Pancreas (tissue), 10 donors: ENCODE measurements at places on chromosomes 16 and 17.

- H3K27ac ChIP-seq = no peak overlapping the region
- no peak for DNase-seq
- H3K27me3 ChIP-seq = no peaks in the 10 kb centered on the region
- H3K4me3 ChIP-seq = peak overlapping the region; percentile 22
- no peaks in the 10 kb centered on the region for H3K36me3 ChIP-seq
Measured at GRCh38 chr16:21644674-21645073, 7.7 kb downstream of the IGSF6 start.

- H3K4me3 ChIP-seq = no peak overlapping the region
- H3K27me3 ChIP-seq = no peaks in the 10 kb centered on the region
- H3K36me3 ChIP-seq = peaks cover 19% of the 10 kb centered on the region
- H3K4me1 ChIP-seq = peaks cover 19% of the 10 kb centered on the region
- no peak for DNase-seq
Measured at GRCh38 chr17:46928467-46929261, 5.7 kb downstream of the GOSR2 start.

- no peak for DNase-seq
- no peaks in the 10 kb centered on the region for H3K4me1 ChIP-seq
- H3K27me3 ChIP-seq = no peaks in the 10 kb centered on the region
- H3K4me3 ChIP-seq = no peak overlapping the region
Measured at GRCh38 chr17:17518014-17518413, 21.8 kb upstream of the RASD1 start.

DNA sequence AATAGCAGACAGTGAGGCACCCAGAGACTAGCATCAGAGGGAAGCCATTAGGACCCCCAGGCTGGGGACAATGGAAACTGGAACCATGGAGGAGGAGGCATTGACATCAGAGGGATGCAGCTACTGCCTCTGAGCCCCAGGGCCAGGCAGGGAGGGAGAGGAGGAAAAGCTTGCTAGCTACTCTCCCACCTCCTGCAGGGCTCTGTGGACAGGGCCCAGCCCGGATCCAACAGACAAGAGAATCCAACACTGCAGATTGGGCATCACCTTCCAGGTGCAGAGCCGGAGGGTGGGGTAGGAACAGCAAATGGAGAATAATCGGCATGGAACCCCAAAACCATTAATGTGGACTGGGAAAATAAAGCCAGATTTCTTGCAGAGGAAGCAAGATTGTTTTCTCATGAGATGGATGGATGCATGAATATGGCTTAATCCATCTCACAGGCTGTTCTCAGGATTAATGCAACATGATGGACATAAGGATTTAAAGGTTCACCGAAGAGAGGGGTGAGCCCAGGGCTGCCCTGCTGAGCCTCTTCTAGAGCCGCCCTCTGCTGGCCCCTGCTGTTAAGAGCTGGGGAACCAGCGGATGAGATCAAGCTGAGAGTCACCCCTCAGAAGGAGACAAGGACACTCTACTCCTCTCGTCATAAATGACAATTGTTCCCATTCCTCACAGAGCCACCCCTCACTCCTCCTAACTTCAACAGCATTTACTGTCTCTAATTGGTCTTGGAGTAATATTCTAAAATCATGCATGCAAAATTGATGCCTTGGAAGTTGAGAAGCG, 48.8 kb downstream of the DNAH3 start:
- no peaks in the 10 kb centered on the region for H3K27me3 ChIP-seq
- no peak overlapping the region for H3K4me3 ChIP-seq
- H3K36me3 ChIP-seq = no peaks in the 10 kb centered on the region
- no peaks in the 10 kb centered on the region for H3K4me1 ChIP-seq
- H3K27ac ChIP-seq = no peak overlapping the region

DNA sequence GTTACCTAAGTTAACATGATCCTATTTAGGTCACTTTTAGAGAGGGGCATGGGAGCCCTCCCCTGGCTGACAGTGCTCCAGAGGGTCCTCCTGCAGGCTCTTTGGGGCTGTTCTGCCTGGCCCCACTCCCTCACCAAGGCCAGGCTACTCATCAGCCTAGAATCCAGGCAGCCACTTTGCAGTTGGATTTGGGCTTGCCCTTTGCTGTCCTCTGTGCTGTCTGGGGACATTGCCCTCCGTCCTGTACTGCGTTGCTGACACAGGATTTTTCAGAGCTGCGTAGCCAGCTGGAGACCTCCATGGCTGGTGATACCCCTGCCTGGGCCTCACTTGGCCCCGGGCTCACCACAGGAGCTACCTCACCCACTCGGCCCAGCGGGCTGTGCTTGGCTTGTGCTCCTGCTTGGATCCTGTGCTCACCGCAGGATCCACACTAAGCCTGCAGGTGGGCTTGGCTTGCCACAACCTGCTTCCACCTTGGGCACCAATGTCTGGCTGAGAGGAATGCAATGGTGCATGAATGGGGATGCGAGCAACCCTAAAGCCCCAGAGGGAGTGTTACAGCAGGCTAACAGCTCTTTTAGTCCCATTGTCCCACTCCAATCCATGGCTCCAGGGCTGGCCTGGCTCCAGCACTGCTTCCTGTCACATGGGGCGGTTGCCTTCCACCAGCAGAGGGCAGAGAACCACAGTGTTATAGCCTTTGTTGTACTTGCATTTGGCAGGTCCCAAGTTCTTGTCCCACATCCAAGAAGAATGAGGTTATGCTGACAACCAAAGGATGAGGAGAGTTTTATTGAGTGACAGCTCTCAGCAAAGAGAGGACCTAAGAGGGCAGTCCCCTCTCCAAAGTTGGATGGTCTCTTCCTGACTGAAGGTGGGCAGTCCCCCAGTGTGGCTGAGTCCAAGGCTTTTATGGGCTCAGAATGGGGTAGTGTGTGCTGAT, 21.5 kb downstream of the CCL4 start:
- no peak overlapping the region for H3K27ac ChIP-seq
- H3K4me1 ChIP-seq = no peaks in the 10 kb centered on the region
- no peaks in the 10 kb centered on the region for H3K36me3 ChIP-seq
- H3K27me3 ChIP-seq = no peaks in the 10 kb centered on the region
- no peak for DNase-seq

DNA sequence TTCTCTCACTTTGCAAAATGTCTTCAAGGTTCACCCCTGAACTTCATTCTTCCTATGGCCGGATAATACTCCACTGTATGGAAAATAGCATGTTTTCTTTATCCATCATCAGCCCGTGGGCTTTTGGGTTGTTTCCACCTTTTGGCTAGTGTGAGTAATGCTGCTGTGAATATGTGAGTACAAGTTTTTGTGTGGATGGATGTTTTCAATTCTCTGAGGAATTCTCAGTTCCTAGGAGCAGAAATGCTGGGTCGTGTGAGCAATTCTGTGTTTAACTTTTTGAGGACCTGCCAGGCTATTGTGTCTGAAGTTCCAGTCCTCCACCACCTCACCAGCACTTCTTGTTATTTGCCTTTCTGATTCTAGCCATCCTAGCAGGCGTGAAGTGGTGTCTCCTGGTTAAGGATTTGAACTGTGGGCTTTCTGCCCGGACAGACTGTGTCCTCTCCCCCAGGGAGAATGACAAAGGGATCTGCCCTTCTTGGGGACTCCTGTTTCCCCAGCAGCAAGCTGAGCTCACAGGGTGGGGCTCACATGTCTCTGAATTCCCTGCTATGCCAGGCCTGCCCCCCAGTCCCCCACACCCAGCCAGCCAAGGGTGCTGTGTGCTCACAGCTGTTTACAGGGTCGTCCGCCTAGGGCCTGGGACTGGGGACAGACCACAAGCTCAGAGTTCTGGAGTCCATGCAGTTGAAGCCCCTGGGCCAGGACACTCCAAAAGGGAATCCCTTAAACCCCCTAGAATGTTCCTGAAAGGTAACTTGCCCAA, 92.2 kb upstream of the CIBAR2 start:
- no peaks in the 10 kb centered on the region for H3K27me3 ChIP-seq
- peak; percentile 35 for DNase-seq
- H3K4me1 ChIP-seq = peaks cover 36% of the 10 kb centered on the region
- no peak overlapping the region for H3K4me3 ChIP-seq

DNA sequence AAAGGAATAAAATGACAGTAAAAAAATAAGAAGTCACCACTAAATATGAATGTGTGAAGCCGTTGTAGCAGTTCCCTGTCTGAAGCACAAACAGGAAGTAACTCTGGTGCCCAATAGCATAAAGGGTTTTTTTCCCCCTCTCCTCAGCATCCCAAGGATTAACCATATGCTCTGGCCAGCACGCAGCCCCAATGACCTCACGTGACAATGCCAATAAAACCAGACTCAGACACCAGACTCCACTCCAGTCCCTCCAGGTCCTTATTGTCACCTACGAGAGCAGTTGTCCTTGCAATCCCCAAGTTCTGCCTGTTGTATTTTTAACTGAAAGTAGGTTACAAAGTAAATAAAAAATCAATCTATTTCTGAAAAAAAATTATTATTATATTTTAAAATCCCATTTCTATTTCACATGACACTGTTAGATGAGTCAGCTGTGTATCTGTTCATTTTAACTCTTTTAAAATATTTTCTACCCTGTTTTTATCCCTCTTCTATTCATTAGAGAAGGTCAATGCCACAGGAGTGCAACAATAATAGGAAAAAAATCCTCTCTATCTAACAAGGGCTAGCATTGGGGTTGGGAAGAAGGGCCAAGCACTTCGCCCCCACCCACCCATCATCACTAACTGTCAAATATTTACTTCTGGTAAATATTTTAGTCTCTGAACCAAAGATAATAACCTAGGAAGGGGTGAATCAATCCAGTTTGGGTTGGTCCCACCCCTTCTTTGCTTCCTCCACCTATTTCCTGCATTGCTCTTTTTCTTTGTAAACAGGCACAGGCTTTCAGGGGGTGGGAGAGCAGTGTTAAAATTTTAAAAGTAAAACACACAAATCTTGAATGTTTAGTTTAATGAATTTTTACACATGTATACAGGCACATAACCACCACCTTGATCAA, 6.6 kb downstream of the PRAC1 start:
- H3K36me3 ChIP-seq = no peaks in the 10 kb centered on the region
- DNase-seq = no peak
- peaks cover 17% of the 10 kb centered on the region for H3K27me3 ChIP-seq
- no peak overlapping the region for H3K4me3 ChIP-seq
- H3K4me1 ChIP-seq = no peaks in the 10 kb centered on the region

GRCh38 chr16:57680842-57681375, 12.8 kb downstream of the ADGRG3 start:
- no peak overlapping the region for H3K27ac ChIP-seq
- H3K27me3 ChIP-seq = no peaks in the 10 kb centered on the region
- H3K36me3 ChIP-seq = no peaks in the 10 kb centered on the region
- no peak overlapping the region for H3K4me3 ChIP-seq
- H3K4me1 ChIP-seq = peaks cover 5% of the 10 kb centered on the region
- DNase-seq = no peak

GRCh38 chr17:2749784-2750181, 331 bp upstream of the CCDC92B start:
- no peaks in the 10 kb centered on the region for H3K27me3 ChIP-seq
- H3K27ac ChIP-seq = no peak overlapping the region
- peak overlapping the region; percentile 15 for H3K4me3 ChIP-seq
- H3K36me3 ChIP-seq = no peaks in the 10 kb centered on the region
- H3K4me1 ChIP-seq = no peaks in the 10 kb centered on the region
- peak; percentile 83 for DNase-seq

DNA sequence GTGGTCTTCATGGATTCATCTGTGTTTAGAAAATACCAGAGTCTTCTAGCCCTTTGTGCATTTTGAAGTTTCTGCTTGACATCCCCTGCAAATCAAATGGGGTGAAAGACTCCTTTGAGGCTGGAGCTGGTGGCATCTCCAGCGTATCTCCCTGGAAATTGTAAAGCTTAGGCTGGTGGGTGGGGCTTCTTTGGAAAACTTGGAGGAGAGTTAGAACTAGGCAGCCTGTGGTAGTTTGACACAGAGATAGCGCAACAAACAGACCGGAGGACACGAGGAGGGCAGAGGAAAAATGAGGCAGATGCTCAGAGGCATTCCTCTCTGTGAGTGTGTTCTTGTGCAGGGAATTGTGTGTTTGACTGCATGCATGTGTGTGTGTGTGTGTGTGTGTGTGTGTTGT, 116.3 kb downstream of the IRX5 start:
- H3K27ac ChIP-seq = no peak overlapping the region
- H3K36me3 ChIP-seq = no peaks in the 10 kb centered on the region
- no peaks in the 10 kb centered on the region for H3K4me1 ChIP-seq
- no peaks in the 10 kb centered on the region for H3K27me3 ChIP-seq
- DNase-seq = no peak

GRCh38 chr16:88902744-88903143, 36.3 kb upstream of the PABPN1L start:
- H3K27ac ChIP-seq = no peak overlapping the region
- H3K27me3 ChIP-seq = no peaks in the 10 kb centered on the region
- H3K4me3 ChIP-seq = no peak overlapping the region
- no peaks in the 10 kb centered on the region for H3K4me1 ChIP-seq
- no peak for DNase-seq
- peaks cover 3% of the 10 kb centered on the region for H3K36me3 ChIP-seq

GRCh38 chr17:75825149-75825552, 19.1 kb downstream of the UNC13D start:
- no peaks in the 10 kb centered on the region for H3K36me3 ChIP-seq
- peak; percentile 34 for DNase-seq
- peaks cover 12% of the 10 kb centered on the region for H3K4me1 ChIP-seq
- no peak overlapping the region for H3K4me3 ChIP-seq

- DNase-seq = no peak
- H3K27ac ChIP-seq = no peak overlapping the region
- H3K4me3 ChIP-seq = no peak overlapping the region
- no peaks in the 10 kb centered on the region for H3K36me3 ChIP-seq
- no peaks in the 10 kb centered on the region for H3K4me1 ChIP-seq
Measured at GRCh38 chr17:11928436-11928835, 68.8 kb downstream of the ZNF18 start.

GRCh38 chr16:87145181-87146176, 171.7 kb downstream of the C16orf95 start:
- H3K4me3 ChIP-seq = no peak overlapping the region
- H3K27me3 ChIP-seq = no peaks in the 10 kb centered on the region
- peak; percentile 36 for DNase-seq
- no peaks in the 10 kb centered on the region for H3K4me1 ChIP-seq
- H3K36me3 ChIP-seq = no peaks in the 10 kb centered on the region

DNA sequence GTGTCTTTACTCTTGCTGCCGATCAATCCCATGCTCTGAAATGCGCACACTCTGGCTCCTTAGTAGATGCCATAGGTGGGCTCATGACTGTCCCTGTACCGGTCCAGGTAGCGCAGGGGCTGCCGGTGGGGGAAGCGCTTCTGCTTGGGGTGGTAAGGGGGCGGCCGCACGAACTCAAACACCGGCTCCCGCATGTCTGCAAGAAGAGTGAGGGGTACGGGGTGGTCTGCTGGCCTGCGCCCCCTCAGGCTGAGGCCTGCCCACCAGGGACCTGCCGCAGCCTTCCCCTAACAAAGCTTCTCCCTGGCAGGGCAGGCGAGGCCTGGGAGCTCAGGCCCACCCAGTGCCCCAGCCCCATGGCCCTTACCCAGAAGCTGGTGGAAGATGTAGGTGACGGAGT, 2.0 kb upstream of the TRIM65 start:
- H3K27ac ChIP-seq = no peak overlapping the region
- H3K36me3 ChIP-seq = peaks cover 3% of the 10 kb centered on the region
